ENCODE measurements at places on chromosomes 6 and 20.

GRCh38 chr6:48032151-48032550 lies 78.8 kb downstream of the PTCHD4 start:
- DNase-seq = no peak

DNA sequence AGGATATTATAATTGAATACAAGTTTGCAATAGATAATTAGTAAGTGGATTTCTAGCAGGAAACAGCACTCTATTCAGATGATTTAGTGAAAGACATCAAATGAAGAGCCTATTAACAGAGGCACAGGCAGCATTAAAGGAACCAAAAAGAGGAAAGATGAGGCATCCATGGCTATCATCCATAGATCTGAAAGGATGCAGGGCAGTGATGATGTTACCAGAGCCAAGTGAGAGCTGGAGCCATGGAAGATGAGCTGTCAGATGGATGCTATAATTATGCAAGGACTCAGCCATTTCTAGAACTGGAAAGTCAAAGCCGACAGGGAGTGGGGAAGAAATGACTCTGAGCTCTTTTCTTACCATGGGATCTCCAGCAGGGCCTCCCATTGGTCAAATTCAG lies 66.8 kb upstream of the ANKEF1 start:
- no peak for DNase-seq

DNA sequence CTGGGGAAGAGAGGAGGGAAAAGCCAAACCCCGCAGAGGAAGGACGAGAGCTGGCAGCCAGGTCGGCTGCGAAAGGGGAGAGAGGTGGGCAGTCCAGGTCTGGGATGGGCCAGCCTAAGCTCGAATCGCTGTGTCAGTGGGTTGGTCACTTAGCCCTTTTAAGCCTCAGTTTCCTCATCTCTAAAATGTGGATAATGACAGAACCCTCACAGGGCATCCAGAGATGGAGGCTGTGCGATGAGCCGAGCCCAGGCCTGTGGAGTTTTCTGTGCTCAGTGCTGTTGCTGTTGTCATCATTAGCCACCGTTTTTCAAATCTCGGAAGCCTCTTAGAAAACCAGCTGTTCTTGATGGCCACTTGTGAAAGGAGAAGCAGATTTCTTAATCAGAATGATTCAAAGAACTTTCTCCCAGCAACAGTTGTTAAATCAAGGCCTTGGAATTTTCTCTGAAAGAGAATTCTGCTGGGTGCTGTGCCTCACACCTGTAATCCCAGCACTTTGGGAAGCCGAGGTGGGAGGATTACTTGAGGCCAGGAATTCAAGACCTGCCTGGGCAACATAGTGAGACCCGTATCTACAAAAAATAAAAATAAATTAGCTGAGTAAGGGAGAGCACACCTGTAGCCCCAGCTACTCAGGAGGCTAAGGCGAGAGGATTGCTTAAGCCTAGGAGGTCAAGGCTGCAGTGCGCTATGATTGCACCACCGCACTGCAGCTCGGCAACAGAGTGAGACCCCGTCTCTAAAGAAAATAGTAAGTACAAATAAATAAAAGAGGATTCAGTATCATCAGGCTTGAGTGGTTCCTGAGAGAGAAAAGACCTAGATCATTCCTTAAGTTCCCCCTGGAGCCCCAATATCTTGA lies 46.3 kb upstream of the ENTPD6 start:
- no peak for DNase-seq

- DNase-seq = no peak
Observed at GRCh38 chr20:46607849-46608497, 43.3 kb downstream of the SLC13A3 start.
